ENCODE measurements at places on chromosomes 1 and 21.

GRCh38 chr1:223402790-223403142 is 9.6 kb downstream of the CCDC185 start:
- no peak for DNase-seq
- H3K27ac ChIP-seq, result no peak overlapping the region

- DNase-seq, result no peak
- no peak overlapping the region for H3K4me3 ChIP-seq
- no peaks in the 10 kb centered on the region for H3K36me3 ChIP-seq
- H3K27me3 ChIP-seq, result peaks cover 4% of the 10 kb centered on the region
Observed at GRCh38 chr1:86450847-86451246, 17.9 kb upstream of the CLCA1 start.

- peaks cover 36% of the 10 kb centered on the region for H3K27me3 ChIP-seq
- no peaks in the 10 kb centered on the region for H3K36me3 ChIP-seq
- peaks cover 6% of the 10 kb centered on the region for H3K4me1 ChIP-seq
- no peak for DNase-seq
- no peak overlapping the region for H3K4me3 ChIP-seq
Observed at GRCh38 chr1:67761091-67761490, 72.2 kb downstream of the GNG12 start.

DNA sequence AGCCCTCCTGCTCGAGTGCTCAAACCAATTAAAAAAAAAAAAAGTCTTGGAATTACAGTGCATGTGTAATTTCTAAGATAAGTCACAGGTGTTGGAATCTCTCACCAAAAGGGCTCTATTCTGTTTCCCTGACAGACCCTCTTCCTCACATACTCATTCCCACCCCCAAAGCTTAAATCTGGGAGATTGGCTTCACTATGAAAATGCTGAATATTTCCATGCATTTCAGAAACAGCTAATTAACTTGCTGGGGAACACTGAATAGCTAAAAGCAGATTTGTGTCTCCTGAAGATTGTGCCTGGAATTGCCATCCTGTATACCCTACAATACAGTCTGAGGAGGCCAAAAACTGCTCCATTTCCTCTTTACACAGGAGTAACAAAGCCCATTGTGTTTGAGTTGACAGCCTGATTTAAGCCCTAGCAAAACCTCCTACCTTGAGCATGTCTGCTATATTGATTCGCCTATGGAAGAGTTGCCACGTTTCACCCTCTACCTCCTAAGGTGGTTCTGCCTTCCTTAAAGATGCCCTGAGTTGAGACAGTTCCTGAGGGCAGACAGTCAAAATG is 1.4 kb upstream of the PIK3R3 start:
- no peaks in the 10 kb centered on the region for H3K36me3 ChIP-seq
- DNase-seq, result no peak
- H3K4me1 ChIP-seq, result peaks cover 30% of the 10 kb centered on the region
- H3K27ac ChIP-seq, result no peak overlapping the region

GRCh38 chr1:36091698-36092097 is 3.0 kb downstream of the ADPRS start:
- no peak overlapping the region for H3K4me3 ChIP-seq
- H3K4me1 ChIP-seq, result peaks cover 16% of the 10 kb centered on the region
- H3K27me3 ChIP-seq, result no peaks in the 10 kb centered on the region
- peak overlapping the region; percentile 56 for H3K27ac ChIP-seq
- DNase-seq, result no peak
- H3K36me3 ChIP-seq, result peaks cover 22% of the 10 kb centered on the region

DNA sequence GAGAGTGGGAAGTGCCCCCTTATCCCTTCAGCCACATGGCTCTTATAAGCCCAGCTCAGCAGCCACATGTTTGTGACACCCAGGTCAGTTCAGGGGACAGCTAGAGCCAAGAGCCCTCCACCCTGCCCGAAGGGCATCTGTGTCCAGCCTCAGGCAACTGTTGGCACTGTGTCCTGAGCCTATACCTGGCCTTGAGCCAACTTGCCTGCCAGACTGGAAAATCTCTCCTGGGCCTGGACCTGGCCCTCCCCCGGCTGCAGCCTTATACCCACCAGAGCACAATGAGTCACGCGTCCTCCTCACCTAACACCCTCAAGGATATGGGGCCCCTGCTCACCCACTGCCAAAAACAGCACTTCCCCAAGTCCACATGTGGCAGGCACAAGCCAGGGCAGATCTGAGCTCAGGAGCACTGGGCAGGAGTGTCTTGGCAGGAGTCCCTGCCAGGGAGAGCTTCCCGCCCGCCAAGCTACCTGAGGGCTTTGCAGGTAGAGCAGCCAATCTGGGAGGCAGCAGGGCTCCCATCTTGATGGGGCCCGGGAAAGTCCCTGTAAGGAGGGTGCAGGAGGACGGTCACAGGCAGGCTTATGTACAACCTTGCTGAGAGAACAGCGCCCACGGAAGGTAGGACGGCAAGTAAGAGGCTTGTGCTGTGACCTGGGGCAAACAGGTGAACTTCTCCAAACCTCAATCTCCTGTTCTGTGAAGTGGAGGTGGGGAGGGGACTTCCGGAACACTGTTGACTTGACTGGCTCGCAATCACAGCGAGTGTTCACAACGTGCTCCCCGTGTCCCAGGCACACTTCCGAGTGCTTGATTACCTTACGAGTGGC is 19.8 kb upstream of the HSPG2 start:
- no peaks in the 10 kb centered on the region for H3K36me3 ChIP-seq
- H3K27ac ChIP-seq, result peak overlapping the region; percentile 95
- no peaks in the 10 kb centered on the region for H3K27me3 ChIP-seq
- DNase-seq, result peak; percentile 62
- peak overlapping the region; percentile 77 for H3K4me3 ChIP-seq

- peaks cover 22% of the 10 kb centered on the region for H3K36me3 ChIP-seq
- H3K27ac ChIP-seq, result peak overlapping the region; percentile 93
- H3K27me3 ChIP-seq, result no peaks in the 10 kb centered on the region
- no peak for DNase-seq
- peak overlapping the region; percentile 65 for H3K4me3 ChIP-seq
Observed at GRCh38 chr21:44064852-44065403, 42.3 kb upstream of the PWP2 start.

DNA sequence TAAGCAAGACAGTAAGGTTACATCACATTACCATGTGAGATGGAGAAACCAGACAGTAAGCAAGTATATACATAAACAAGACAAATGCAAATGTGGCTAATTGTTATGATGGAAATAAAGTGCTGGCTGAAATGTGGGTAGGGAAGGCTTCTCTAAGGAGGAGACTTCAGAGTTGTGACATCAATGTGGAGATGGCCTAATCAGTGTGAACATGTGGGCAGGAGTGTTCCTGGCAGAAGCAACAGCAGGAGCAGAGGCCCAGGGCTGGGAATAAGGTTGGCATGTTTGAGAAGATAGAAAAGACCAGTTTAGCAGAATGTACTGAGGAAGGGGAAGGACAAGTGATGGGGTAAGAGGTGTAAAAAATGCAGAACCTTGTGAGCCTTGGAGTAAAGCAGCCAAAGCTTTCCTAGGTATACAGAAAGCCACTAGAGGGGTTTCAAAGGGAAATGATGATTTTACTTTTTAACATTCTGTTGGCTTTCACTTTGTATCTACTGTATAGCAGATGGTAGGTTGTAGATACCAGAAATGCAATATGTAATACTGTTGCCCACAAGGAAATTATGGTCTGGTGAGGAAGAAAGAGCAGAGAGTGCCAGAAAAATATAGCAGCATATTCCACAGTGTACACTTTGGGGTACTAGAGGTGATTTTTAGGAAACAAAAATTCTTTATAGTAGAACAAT is 197.4 kb downstream of the FGGY start:
- H3K27me3 ChIP-seq, result peaks cover 3% of the 10 kb centered on the region
- peaks cover 3% of the 10 kb centered on the region for H3K4me1 ChIP-seq
- no peak overlapping the region for H3K27ac ChIP-seq
- peaks cover 14% of the 10 kb centered on the region for H3K36me3 ChIP-seq

GRCh38 chr1:153774026-153774595 is 1.1 kb upstream of the SLC27A3 start:
- H3K4me1 ChIP-seq, result peaks cover 22% of the 10 kb centered on the region
- H3K27me3 ChIP-seq, result no peaks in the 10 kb centered on the region
- no peak overlapping the region for H3K4me3 ChIP-seq
- DNase-seq, result no peak
- H3K36me3 ChIP-seq, result peaks cover 4% of the 10 kb centered on the region
- no peak overlapping the region for H3K27ac ChIP-seq

DNA sequence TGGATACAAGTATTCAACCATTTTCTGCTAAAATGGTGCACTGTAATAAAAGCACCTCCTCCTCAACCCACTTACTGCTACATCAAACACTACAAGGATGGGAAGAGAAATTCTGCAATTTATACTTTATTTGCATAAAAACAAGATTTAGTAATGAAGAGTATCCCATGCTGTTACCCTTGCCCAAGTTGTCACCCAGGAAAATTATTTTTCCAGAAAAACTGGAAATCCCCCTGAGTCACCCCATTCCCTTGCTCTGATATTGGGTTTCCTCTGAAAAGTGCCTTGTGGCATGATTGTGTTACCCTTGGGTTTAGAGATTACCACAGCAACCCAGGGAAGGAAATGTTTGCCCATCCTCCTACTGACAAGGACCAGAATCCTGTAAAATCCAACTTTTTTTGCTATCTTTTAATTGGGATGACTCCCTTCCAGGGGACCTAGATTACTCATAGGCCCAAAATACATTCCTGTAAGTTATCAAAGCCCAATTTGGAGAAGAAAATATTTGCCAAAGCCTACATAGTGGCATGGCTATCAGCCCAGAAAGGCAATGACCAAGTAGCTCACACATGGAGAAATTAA is 16.5 kb upstream of the ZC3H11B start:
- H3K4me1 ChIP-seq, result no peaks in the 10 kb centered on the region
- no peaks in the 10 kb centered on the region for H3K36me3 ChIP-seq
- H3K27me3 ChIP-seq, result no peaks in the 10 kb centered on the region
- H3K27ac ChIP-seq, result no peak overlapping the region

DNA sequence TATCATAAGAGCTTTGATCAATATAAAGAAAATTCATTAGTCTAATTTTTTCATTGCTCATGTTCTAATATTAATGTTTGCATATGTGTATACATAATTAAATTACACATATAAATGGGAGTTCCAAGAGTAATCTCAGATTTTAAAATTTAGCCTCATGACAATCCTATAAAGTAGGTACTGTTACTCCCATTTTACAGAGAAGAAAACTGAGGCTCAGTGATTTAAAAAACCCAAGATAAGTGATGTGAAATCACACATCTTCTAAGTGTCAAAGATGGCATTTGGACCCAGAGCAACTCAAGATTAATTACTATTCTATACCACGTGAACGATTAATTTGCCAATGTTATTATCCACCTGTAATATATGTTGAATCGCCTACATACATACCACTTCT is 122.3 kb downstream of the TM2D1 start:
- no peaks in the 10 kb centered on the region for H3K36me3 ChIP-seq
- DNase-seq, result no peak
- H3K4me3 ChIP-seq, result no peak overlapping the region
- no peaks in the 10 kb centered on the region for H3K4me1 ChIP-seq
- H3K27me3 ChIP-seq, result no peaks in the 10 kb centered on the region

GRCh38 chr1:87117761-87118368 is 203.4 kb downstream of the HS2ST1 start:
- H3K36me3 ChIP-seq, result no peaks in the 10 kb centered on the region
- no peaks in the 10 kb centered on the region for H3K27me3 ChIP-seq
- H3K27ac ChIP-seq, result no peak overlapping the region
- no peaks in the 10 kb centered on the region for H3K4me1 ChIP-seq

DNA sequence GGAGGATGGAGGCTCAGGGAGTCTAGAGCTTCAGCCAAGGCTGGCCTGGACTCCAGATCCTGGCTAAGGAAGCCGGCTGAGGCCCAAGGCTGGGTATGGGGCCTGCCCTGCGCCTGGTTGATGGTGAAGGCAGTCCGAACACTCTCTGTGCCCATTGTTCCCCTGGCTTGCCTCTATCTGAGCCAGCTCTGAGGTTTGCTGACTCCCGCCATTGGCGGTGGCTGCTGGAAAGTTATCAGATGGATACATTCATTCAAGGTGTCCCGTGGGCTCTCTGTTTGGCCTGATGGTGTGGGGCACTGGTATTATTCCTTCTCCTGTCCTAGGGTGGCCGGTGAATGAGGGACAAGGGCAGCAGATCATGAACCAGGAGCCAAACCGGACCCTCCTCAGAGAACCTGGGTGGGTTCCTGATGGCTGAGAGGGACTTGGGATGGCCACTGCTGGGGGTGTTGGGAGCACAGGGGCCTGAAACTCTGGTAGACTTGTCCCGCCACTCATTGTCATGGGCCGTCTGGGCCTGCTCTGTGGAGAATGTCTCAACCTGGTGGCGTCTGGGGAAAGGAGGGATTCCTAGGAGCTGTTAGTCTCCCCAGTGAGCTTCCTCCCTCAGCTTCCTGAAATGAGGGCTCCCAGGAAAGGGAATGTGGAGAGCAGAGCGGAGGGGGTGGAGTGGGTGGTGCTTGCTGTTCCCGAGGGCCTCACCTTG is 22.2 kb downstream of the SLC26A9 start:
- H3K27me3 ChIP-seq, result peaks cover 4% of the 10 kb centered on the region
- H3K4me1 ChIP-seq, result no peaks in the 10 kb centered on the region
- DNase-seq, result no peak
- no peaks in the 10 kb centered on the region for H3K36me3 ChIP-seq
- H3K4me3 ChIP-seq, result no peak overlapping the region

DNA sequence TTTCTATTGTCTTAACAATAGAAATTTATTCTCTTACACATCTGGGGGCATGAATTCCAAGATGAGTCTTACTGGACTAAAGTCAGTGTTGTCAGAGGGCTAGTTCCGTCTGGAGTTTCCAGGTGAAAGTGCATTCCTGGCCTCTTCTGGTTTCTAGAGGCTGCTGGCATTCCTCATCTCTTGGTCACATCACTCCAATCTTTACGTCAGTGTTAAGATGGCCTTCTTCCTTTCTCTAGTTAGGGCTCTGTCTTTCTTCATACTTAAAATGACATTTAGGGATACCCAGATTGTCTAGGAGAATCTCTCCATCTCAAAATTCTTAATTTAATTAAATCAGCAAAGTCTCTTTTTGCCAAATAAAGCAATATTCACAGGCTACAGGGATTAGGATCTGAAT is 13.3 kb upstream of the PDC start:
- no peak overlapping the region for H3K27ac ChIP-seq
- H3K27me3 ChIP-seq, result no peaks in the 10 kb centered on the region
- no peak overlapping the region for H3K4me3 ChIP-seq
- no peak for DNase-seq
- peaks cover 3% of the 10 kb centered on the region for H3K4me1 ChIP-seq

GRCh38 chr1:155646307-155646706 is 36.3 kb downstream of the MSTO1 start:
- no peaks in the 10 kb centered on the region for H3K27me3 ChIP-seq
- no peak overlapping the region for H3K27ac ChIP-seq
- H3K4me1 ChIP-seq, result no peaks in the 10 kb centered on the region
- H3K36me3 ChIP-seq, result peaks cover 6% of the 10 kb centered on the region

DNA sequence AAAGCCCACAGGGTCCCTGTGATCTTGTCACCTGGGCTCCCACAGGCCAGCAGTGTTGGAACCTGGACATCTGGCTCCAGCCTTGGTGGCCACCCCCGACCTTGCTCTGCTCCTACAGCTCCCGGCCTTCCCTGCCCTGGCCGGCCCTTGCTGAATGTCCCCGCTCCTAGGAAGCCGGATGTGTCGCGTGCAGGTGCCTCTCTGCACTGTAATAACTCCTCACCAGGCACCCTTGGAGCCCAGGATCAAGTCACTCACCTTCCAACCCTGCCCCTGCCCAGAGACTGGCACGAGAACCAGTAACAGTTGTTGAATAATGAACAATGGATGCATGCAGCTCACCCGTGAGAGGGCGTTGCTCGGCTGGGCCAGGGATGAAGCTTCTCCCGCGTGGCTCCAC is 12.1 kb downstream of the PDE9A start:
- no peaks in the 10 kb centered on the region for H3K4me1 ChIP-seq
- no peak overlapping the region for H3K4me3 ChIP-seq
- H3K36me3 ChIP-seq, result no peaks in the 10 kb centered on the region
- no peak for DNase-seq
- no peak overlapping the region for H3K27ac ChIP-seq

All from activated naive CD8-positive, alpha-beta T cell treated with anti-CD3 and anti-CD28 coated beads for 36 hours (primary cell).